Suprapubic skin (tissue), 4 donors: ENCODE measurements at places on chromosomes 13 and 19. TPM values are rescaled to one million over a fixed set of nuclear protein-coding genes. Genes with fewer than 3 reads are reported as not detected.

DNA sequence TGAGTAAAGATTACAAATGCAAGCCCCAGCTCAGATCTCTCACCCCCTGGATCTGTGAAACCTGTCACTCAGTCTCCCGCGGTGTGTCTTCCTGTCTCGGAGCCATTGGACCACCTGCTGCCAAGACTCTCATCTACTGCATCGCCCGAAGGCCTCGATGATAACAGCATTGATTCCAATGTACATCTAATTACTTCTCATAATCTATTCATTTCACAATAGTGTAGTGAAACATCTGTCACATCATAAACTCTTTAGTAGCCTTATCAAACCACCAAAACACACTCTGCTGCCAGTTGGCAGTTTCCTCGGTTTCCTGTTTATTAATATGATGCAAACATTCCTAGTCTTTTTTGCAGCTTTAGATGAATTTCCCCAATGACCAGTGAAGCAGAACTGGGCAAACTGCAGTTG, 220.3 kb downstream of the POU4F1 start:
- no peak for DNase-seq

DNA sequence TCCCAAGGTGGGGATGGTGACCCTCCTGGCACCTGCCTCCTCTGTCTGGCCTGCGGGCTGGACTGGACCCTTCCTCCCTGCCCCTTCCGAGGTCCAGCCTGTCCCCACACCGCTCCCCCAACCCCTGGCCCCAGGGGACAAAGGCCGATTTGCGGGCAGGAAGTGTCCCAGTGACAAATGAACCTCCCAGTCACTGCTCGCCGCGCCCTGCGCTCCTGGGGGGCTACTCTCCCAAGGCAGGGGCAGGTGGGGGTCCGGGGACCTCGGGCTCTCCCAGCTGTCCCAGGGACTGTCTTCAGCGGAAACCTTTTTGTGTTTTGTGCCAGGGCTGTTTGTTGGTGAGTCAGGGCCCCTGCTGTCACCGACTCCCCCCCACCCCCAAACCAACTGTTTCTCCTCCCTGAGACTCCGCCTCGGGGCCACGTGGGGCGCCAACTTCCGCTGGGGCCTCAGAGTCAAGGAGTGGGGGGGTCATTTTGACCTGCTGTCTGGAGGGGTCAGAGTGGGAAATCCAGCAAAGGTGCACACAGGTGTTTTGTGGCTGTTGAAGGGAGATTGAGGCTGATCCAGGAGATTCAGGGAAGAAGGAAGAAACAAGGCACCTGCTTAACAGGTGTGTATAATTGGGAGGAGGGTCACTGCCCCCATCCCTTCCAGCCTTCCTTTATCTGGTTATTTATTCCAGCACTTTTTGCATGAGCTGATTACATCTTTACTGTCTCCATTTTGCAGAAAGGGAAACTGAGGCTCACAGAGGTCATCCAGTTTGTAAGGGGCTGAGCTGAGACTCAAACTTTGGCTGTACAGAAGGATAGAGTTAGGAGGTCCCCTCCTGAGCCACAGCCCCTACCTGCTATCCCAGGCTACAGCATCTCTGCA, 831 bp downstream of the PGPEP1 start:
- DNase-seq, result no peak

- DNase-seq, result no peak
These were observed 231.7 kb upstream of the MIR17HG start for GRCh38 chr13:91115776-91116175.

DNA sequence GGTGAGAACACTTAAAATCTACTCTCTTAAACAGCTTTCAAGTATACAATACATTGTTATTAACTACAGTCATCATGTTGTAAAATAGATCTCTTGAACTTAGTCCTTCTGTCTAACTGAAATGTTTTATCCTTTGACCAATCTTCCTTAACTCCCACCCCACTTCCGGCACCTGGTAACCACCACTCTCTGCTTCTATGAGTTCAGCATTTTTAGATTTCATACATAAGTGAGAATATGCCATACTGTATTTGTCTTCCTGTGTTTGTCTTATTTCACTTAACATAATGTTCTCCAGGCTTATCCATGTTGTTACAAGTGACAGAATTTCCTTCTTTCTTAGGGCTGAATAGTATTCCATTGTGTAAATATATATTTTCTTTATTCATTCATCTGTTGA, 144.1 kb upstream of the TRPC4 start:
- no peak for DNase-seq

GRCh38 chr13:109985871-109986450, 199.6 kb upstream of the IRS2 start:
- no peak for DNase-seq

DNA sequence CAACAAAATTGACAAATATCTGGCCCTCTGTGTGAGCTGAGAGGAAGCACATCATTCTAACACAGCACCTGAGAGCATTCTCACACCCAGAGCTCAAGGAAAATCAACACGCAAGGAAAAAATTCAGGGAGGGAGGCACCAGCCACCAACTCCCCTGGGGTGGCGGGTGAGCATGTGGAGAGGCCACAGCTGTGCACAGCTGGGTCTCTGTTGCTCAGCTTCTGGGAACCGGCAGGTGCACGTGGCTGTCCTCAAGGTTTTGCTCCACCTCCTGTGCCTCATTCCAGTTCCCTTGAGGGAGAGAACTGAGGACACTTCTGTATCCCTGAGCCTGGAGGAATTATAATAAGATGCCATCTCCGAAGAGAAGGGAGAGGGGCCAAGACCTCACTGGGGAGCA, 134.0 kb downstream of the USP12 start:
- no peak for DNase-seq

- no peak for DNase-seq
These were observed 47.9 kb upstream of the FLT1 start for GRCh38 chr13:28542804-28543203.

Gene LILRB1
- total RNA-seq, result not detected
